Activated T-helper 9 cell treated with anti-CD3 and anti-CD28 coated beads, Interleukin-2, amount 50 U/mL, for 16 hours (primary cell): ENCODE measurements at places on chromosomes 6 and 20.

DNA sequence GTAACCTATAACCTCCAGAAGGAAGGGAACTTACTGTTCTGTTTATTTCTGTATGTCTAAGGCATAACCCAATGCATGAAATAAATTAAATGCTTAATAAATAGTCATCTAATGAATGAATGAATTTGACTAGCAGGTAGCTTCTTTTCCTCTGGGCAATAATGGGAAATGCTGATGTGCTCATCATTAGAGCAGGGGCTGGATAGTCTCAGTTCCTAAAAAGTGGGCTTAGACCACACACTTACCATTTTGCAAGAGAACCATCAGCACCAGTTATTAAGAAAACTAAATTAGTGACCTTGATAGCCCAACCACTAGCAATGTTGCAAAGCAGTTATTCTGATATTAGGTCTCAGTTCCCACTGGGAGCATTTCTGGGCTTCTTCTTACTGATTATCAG lies 449.7 kb downstream of the CDC5L start:
- no peak for DNase-seq

- no peak for DNase-seq
Measured at GRCh38 chr6:139891471-139891870, 517.0 kb upstream of the CITED2 start.

DNA sequence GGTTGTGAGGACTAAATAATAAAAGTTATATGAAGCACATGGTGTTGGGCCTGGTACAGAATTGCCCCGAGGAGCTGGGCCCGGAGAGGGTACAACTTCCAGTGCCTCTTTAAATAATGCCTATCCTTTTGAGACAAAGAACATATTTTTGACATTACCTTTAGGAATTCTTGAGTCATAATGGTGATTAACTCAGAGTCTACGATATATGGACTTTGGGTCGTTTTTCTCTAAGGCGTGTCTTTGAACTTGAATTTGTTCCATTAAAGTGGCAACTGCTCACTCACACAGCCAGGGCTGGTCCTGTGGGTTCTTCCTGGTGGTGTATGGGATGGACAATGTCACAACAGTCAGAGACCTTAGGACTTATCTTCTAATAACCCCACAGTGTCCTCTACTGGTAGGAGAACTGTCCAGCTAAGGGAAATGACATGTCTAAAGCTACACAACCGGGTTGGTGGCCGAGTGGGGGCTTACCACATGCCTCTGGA lies 106.5 kb downstream of the CDC5L start:
- no peak for DNase-seq

- no peak for DNase-seq
Measured at GRCh38 chr20:4444404-4444803, 277.3 kb upstream of the PRND start.

DNA sequence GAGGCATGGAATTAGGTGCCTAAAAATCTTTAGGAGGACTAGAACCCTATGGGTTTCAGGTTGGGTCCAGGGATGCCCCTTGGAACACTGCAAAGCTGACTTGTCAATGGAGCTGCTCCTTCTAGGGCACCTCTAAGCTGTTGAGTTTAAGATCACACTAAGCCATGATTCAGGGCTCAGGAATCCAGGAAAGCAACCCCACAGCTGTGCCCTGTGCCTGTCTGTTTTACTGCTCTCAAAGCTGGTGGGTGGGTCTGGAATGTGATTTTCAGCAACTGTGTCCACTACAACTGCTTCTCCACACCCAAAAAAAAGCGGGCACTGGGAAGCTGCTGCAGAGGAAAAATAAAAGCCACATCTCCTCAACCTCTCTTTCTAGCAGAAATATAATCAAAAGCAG lies 310.4 kb upstream of the MOCS1 start:
- DNase-seq, result no peak

GRCh38 chr6:47375426-47375825 lies 65.7 kb upstream of the TNFRSF21 start:
- DNase-seq, result no peak

DNA sequence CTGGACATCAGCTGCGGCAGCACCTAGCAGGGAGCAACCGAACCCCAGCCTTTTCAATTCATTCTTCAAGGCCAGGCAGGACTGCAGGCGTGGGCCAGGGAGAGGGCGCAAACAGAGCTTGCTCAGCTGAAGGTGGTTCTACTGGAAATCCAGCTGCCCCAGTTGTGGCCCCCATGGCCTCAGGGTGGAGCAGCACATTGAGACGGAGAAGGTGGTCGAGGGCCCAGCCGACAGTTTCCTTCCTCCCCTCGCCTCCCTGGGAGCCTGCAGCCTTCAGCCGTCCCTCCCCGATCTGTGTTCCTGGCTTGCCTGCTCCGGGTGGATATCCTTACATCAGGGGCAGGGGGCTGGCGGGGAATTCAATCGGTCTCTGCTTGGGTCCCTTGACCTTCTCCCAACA lies 217.8 kb downstream of the ANKRD60 start:
- no peak for DNase-seq
